ENCODE measurements at places on chromosomes 13 and 19.
A peak's percentile ranks its signal among the peaks of the same experiment; 100 is the strongest.

GRCh38 chr13:109697936-109698335 is 88.4 kb downstream of the IRS2 start:
- DNase-seq = no peak

DNA sequence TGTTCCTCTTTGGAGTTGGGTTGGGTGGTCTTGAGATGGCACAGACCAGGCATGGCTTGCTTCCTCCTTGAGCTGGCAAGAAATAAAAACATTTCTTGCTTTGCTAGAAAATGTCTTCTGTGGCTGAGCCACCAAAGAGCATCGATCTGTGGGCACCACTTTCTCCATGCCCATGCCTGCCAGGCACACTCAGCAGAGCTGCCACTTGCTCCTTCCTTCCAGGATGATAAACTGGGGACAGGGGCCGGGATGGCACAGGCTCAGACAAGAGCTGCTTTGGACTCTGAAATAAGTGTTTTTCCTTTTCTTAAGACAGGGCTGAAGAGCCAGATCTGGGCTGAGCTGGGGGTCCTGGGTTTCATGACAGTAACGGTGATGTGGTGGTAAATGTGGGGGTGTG is 32.8 kb downstream of the NFIX start:
- DNase-seq = no peak

GRCh38 chr19:2469102-2469914 is 6.6 kb upstream of the GADD45B start:
- peak; percentile 62 for DNase-seq

GRCh38 chr13:105920370-105920769 is 615.1 kb downstream of the EFNB2 start:
- peak; percentile 87 for DNase-seq

DNA sequence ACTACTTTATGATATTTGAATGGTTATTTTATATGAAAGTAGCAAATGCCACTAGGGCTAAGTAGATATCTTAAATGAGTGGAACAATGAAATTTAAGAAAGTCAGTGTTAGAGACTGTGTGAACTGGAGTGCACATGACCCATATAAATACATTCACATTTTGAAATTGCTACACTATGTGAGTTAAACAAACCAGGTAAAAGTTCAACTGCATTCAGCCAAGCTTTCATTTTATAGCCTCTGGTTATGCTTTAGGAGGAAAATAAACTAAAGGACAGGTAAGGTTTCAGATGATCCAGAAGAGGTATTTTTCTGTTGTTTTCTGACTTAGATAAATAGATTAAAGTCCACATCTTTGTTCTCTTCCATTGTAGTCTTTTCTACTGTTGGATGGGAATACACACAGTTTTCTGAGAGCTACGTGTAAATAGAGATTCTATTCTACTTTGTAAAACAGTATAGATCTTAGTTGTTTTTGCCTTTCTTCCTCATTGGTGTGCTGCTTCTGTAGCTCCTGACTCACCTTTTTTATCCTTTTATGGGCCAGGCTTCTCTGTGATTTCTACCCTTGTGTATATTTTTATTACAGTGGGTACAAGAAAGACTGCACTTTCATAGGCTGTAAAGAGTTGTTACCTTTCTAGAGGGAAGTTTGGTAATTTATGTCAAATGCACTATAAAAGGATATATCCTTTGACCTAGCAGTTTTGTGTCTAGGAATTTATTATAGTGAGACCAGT is 54.6 kb upstream of the KCTD4 start:
- DNase-seq = no peak

DNA sequence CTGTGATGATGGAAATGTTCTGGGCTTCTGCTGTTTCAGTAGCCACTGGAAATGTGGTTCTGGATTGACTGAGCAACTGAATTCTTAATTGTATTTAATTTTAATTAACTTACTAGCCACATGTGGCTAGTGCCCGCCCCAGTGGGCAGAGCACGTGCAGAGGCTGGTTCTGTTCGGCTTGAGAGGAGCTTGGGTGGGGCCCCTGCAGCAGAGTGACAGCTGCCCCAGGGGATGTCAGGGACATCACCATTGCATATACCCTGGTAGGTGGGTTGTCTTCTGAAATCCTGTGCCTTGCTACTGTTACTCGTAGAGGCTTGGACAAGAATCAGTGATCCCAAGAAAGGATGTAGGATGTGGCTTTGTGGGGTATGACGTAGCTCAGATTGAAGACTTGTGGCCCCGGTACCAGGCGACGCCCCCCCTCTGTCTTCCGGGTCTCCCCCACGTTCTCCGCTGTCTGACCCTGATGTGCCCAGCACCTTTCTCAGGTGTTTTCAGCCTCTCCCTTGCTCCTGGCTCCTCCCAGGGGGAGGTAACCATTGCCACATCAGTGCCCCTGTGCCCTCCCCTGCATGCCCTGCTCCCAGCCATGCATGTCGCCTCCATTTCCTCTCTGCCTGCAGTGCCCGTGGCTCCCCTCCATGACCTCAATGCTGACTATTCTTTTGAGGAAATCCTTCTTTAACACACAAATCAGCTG is 102.6 kb upstream of the RNF113B start:
- DNase-seq = no peak

DNA sequence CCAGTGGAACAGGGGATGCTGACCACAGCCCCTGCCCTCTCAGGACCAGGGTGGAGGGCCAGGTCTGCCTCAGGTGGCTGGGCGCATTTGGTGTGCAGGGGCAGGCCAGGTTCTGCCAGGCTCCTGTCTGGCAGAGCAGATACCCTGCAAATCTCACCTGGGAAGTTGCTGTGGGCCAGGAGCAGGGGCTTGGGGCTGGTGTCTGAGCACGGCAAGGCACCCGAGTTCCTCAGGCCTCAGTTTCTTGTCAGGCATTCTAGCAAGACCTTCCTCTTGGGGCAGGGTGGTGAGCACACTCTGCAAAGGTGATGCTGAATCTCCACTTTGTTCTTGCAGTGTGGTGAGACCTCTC is 1.1 kb downstream of the CRTC1 start:
- DNase-seq = no peak

- no peak for DNase-seq
Measured at GRCh38 chr19:45564131-45564780, 20.3 kb downstream of the OPA3 start.

GRCh38 chr19:18504886-18505610 is 16.8 kb downstream of the ELL start:
- DNase-seq = no peak

DNA sequence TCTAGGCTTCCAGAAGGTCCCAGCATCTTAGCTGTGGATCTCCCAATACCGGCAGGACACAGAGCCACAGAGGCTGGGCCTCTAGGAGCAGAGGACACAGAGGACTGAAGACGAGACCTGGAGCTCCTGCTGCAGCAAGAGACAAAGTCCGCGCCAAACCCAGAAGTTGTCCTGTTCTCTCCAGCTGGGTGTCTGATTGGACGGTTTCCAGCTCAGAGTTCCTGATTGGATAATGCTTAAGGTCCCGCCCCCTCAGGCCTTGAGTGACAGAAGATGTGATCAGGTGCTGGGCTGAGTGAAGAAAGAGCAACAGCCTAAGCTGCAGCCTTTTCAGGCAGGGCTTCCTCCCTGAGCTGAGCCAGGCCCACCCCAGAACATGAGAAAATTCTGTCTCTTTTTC is 59.9 kb upstream of the ZNF85 start:
- no peak for DNase-seq

DNA sequence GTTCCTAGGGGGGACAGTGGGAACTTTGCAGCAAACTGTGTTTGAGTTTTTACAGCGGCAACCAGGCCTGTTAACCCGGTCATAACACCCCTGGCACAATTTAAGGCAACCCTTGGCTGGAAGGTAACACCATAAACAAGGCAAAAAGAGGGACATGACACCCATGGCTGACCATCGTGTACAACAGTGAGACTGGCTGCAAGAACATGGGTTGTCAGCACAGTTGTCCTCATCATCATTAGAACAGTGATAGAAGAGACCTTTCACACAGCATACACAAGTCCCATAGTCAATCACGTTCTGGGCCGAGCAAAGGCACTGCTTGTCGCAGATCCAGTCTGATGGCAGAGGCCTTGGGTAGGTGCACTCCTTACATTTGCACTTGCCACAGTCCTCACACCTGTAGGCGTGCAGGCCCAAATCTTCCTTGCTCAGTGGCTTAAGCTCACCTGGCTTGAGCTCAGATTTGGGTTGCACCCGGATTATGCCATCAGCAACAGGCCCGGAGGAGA is 4.1 kb downstream of the SPRY2 start:
- no peak for DNase-seq

DNA sequence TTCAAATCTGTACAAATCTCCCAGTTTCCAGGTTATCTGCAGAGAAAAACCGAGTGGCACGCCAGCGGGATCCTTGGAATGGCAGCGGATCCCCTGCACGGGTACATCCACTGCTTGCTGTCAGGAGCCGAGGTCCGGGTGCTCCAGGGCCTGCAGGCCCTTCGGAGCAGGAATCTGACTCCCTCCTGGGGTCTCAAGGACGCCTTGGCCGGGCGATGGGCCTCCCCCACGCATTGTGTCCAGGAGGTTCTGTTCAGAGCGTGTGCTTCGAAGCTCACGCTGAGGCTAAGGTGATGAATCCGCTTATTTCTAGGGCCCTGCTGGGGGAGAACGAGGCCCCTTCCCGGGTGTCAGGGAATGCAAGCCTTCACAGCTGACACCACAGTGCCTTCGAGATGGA is 148.9 kb downstream of the SOX1 start:
- no peak for DNase-seq

DNA sequence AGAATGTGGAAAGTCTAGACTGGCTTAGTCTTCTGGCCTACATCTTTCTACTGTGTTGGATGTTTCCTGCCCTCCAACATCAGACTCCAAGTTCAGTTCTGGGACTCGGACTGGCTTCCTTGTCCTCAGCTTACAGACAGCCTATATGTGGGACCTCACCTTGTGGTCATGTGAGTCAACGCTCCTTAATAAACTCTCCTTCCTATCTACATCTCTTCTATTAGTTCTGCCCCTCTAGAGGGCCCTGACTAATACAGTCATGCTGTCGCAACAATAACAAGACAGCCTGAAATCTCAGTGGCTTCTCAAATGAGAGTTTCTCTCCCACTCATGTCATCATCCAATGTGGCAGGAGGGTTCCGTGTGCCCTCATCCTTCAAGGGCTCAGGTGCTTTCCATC is 347.8 kb downstream of the MZT1 start:
- no peak for DNase-seq

- DNase-seq = peak; percentile 98
Measured at GRCh38 chr19:58033741-58034476, at the start of gene ZSCAN1. Gene ZSCAN1 (plus strand): TSS chr19:58034025. CDS start chr19:58037837, 3,812 bp downstream.

GRCh38 chr13:72763411-72763810 is 18.3 kb downstream of the DIS3 start:
- no peak for DNase-seq

- DNase-seq = no peak
Measured at GRCh38 chr13:77437267-77437666, 98.2 kb upstream of the SCEL start.

DNA sequence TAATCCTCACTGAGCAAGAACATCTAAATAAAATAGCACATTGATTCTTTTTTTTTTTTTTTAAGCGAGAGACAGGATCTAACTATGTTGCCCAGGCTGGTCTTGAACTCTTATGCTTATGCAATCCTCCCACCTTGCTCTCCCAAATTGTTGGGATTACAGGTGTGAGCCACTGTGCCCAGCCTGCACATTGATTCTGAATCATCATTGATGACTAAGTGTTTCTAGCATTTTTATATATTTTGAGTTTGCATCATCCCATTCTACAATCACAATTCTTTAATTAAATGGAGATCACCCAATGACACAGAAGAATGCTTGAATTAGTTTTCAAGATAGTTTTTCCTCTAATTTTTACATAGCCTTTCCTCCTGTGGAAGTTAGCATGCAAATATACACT is 354.1 kb downstream of the KLF5 start:
- DNase-seq = no peak

DNA sequence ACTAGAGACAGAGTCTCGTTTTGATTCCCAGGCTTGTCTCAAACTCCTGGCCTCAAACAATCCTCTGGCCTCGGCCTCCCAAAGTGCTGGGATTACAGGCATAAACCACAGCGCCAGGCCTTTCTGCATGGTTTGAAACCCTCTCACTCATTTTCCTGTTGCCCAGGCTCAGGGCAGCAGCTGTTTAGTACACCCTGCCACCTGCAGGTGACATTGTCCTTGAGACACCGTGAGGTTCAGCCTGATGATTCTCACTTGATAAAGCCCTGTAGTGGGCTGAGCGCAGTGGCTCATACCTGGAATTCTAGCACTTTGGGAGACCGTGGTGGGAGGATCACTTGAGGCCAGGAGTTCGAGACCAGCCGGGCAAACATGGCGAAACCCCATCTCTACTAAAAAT is 12.5 kb downstream of the IL12RB1 start:
- no peak for DNase-seq

DNA sequence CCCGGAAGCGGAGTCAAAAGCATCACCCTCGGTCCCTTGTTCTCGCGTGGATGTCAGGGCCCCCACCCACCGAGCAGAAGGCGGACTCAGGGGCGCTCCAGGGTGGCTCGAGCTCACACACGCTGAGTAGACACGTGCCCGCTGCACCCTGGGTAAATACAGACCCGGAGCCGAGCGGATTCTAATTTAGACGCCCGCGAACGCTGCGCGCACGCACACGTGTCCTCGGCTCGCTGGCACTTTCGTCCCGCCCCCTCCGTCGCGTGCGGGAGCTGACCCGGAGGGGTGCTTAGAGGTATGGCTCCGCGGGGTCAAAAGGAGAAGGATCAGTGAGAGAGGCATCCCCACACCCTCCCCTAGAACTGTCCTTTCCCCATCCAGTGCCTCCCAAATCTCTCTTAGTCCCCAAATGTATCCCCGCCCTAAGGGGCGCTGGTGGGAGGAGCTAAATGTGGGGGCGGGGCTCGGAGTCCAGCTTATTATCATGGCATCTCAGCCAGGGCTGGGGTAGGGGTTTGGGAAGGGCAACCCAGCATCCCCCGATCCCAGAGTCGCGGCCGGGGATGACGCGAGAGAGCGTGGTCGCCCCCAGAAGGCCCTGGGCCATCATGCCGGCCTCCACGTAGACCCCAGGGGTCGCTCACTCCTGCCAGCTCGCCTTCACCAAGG is 451 bp upstream of the ICAM5 start:
- peak; percentile 81 for DNase-seq

GRCh38 chr13:31950111-31950815 is 81.3 kb upstream of the FRY start:
- DNase-seq = no peak

DNA sequence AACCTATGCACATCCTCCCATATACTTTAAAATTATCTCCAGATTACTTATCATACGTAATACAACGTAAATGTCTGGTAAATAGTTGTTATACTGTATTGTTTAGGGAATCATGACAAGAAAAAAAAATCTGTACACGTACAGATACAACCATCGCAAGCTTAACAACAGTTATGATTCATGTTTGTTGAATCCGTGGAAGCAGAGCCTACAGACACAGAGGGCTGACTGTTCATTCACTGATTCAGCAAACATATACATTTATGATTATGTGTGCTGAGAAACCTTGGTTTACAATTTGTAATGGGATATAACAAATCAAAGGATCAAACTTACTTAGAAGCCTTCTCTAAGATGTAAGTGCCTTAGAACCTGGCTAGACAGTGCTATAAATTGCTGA is 1.5 kb downstream of the ZNF260 start:
- DNase-seq = no peak

GRCh38 chr13:113991191-113991669 is 17.4 kb upstream of the C13orf46 start:
- peak; percentile 57 for DNase-seq

- DNase-seq = peak; percentile 28
Measured at GRCh38 chr19:33514885-33515551, 6.6 kb downstream of the PEPD start.

- no peak for DNase-seq
Measured at GRCh38 chr19:57802269-57802668, 12.4 kb downstream of the ZNF552 start.
